Breast epithelium (tissue), 4 donors: ENCODE measurements at places on chromosomes 4 and X.

DNA sequence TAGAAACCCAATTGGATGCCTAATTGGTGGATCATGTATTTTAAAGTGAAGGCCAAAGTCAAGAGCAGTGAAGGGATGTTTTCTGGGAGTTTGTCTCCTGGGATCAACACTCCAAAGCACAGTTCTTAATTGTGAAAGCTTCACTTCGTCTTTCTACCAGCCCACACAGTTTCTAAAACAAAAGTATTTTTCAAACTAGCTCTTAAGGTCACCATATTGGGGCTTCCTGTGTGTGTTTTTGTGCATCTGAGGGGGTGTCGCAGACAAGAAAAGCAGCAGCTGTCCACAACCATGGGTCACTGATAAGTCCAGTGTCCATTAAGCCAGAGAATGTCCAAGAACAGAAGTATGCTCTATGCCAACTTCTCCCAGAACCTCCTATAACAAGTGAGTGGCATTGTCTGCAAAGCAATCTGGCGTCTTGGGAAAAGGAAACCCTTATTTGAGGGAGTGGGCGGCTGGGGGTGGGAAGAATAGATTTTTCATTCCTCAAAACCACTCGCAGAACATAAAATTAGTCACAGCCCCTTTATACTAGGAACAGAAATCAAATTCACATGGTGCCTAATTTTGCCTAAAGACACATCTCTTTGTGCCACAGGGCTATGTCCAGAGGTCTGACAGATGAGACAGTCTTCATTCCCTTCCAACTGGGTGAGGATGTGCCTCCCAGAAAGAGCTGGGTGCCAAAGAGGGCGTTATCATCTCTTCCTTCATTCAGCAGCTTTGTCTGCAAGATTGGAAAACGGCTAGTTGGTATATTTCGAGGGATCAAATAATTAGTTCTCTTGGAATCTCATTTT is 610.4 kb downstream of the BCOR start:
- DNase-seq = no peak

- DNase-seq = no peak
Measured at GRCh38 chrX:132778917-132779316, 179.5 kb downstream of the HS6ST2 start.

- no peak for DNase-seq
Measured at GRCh38 chr4:159229164-159229563, 126.3 kb downstream of the RAPGEF2 start.

DNA sequence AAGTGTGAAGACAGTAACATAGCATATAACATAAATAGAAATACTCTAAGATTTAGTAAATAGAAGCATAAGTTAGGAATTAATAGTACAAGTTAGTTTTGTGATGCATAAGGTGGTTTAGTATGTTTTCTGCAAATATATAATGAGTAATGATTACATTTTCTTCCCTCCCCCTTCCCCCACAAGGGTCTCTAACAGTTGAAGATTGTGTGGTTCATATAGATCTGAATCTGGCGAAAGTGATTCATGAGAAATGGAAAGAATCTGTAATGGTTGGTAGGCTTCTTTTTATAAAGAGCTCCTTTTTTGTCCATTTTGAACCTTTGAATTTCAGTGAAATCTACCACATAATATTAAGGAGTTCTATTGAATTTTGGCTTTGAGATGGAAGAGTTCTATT is 66.3 kb downstream of the N4BP2 start:
- DNase-seq = no peak

GRCh38 chr4:2767046-2767704 is 11.0 kb upstream of the TNIP2 start:
- DNase-seq = no peak

GRCh38 chr4:56195025-56195424 is 192.3 kb downstream of the AASDH start:
- DNase-seq = no peak

GRCh38 chr4:65193985-65194384 is 476.3 kb downstream of the EPHA5 start:
- no peak for DNase-seq

DNA sequence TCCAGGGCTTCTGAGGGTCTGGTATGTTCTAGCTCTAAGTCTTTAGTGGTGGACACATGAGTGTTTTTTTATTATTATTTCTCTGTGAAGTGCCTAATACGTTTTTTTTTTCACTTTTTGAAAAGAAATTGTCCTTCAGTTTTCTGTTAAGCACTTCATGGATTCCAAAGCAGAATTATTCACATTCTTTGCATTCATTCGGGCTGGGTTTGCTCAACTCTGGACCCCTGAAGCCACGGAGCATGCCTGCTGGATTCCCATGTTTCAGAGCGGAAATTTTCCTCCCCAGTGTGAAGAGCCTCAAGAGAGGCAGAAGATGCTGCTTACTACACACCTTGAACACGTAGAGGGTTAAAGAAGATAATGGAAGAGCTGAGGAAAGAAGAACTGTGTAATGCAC is 107.5 kb downstream of the EGF start:
- DNase-seq = no peak
